Neural progenitor cell (in vitro differentiated cells): ENCODE measurements at places on chromosomes 7 and 10. TPM values are rescaled to one million over a fixed set of nuclear protein-coding genes. Genes with fewer than 3 reads are reported as not detected.

Gene UPK3B
- 0.12 TPM in 1 of 2 replicates, not detected in the other for total RNA-seq

Gene VSTM4
- 0.92 and 1.2 TPM in 2 replicates for total RNA-seq

- DNase-seq: peak; percentile 73
- no peak within 1 kb of the TSS for H3K27ac ChIP-seq
- H3K27me3 ChIP-seq: peaks cover 26% of the 10 kb centered on the region
- H3K4me1 ChIP-seq: no peaks in the 10 kb centered on the region
Observed at GRCh38 chr7:120272701-120273475, at the start of gene KCND2. KCND2 (plus strand) TSS chr7:120273175.

- peaks cover 8% of the 10 kb centered on the region for H3K4me1 ChIP-seq
- no peak for DNase-seq
- H3K27ac ChIP-seq: no peak overlapping the region
Observed at GRCh38 chr7:139049936-139050335, 14.1 kb upstream of the ZC3HAV1L start.

DNA sequence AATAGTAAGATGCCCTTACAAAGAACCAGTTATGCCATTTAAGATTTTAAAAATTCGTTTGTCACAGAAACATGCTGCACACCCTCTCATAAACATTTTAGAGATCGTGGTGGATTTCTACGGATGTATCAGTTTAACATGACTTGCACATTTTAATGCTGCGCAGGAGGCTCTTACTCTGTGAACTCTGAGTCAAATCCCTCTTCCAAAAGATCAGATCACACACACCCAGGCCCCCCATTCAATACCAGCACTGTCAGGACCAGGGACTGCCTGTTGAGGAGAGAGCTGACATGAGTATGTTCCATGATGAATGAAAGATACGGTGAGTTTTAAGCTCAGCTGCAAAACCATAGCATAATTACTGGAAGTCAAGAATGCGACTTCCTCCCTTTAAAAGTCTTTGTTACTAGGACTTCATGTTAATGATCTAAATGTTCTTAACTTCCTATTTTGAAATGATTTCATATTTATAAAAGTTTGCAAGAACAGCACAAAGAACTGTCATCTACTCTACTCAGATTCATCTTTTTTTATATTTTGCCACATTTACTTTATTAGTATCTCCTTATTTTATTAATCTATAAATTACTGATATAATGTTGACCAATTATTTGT, 500.2 kb downstream of the GLRX3 start:
- no peak overlapping the region for H3K27ac ChIP-seq
- no peak overlapping the region for H3K4me3 ChIP-seq
- H3K27me3 ChIP-seq: no peaks in the 10 kb centered on the region
- no peaks in the 10 kb centered on the region for H3K36me3 ChIP-seq
- no peak for DNase-seq
- no peaks in the 10 kb centered on the region for H3K4me1 ChIP-seq

- H3K36me3 ChIP-seq: peaks cover 7% of the 10 kb centered on the region
- no peak overlapping the region for H3K27ac ChIP-seq
- H3K27me3 ChIP-seq: no peaks in the 10 kb centered on the region
- H3K4me1 ChIP-seq: peaks cover 19% of the 10 kb centered on the region
- peak overlapping the region; percentile 91 for H3K4me3 ChIP-seq
Observed at GRCh38 chr7:30596014-30596641, 1.4 kb downstream of the GARS1 start.

DNA sequence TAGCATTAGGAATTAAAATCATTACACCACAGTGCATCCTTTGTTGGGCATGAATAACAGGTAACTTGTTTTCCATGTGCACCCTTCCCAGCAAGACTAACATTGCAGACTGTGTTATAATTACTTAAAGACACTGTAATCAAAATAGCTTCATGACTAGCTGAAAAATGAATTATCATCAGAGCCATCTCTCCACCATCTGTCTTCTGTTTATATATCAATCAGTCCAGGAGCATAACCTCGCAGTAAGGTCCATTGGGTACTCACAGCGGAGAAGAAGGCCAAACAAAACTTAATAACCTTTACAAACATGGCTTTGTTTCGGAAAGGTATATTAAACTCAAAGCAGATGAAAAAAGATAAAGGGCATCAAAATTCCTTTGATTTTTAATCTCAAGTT, 90.6 kb downstream of the ODAD2 start:
- no peak for DNase-seq
- H3K27ac ChIP-seq: no peak overlapping the region
- H3K4me1 ChIP-seq: peaks cover 33% of the 10 kb centered on the region
- H3K27me3 ChIP-seq: no peaks in the 10 kb centered on the region

DNA sequence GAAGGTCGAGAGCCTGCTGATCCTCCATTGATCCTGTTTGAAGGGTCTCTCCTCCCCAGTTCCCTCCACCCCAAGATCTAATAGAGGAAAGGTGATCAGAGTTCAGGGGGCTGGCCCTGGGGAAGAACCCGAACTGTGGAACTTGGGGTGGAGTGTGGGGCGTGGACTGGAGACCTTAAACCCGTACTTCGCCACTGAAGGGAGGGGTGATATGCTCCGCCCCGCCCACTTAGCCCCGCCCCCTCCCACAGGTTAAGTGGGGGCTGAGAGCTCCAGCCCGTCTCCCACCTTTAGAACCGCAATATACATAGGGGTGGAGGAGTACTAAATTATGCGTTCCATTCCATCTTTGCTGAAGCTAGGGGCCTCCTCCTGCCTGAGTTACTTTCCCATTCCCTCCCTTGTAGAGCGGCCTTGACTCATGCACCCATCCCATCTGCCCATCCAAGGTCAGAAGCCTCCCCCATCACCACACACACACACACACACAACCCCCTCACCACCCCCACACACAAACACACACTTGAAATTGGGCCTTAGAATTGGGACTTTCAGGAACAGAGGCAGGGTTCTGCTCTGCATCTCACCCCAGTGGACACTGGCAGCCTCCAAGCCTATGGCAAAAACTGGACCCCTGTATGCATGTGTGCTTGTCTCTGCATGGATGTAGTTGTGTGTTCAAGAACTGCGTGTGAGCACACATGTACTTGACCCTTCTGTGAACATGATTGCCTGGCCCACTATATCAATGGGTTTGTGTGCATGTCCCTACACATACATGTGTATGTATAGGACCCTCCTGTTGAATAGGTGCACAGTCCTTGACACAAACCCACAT, 991 bp downstream of the SEMA4G start:
- H3K27ac ChIP-seq: no peak overlapping the region
- peak; percentile 42 for DNase-seq
- peaks cover 13% of the 10 kb centered on the region for H3K4me1 ChIP-seq
- H3K36me3 ChIP-seq: no peaks in the 10 kb centered on the region
- H3K27me3 ChIP-seq: peaks cover 20% of the 10 kb centered on the region
- H3K4me3 ChIP-seq: peak overlapping the region; percentile 69

DNA sequence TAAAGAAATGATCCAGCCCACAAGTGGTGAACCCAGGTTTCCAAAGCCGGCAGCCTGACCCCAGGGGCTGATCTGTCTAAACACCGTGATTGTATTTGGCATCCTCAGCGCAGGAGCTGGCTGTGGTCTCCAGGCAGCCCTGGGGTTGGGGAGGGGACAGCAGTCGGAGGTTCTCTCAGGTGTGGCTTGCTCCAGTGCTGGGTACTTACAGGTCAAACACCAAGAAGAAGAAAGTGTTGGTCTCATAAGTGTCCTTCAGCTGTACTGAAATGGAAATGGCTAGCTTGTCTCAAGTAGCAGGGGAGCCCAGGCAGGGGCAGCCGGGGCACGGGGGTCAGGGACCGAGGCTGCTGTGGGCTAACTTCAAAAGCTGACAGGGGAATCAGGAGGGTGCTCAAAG, 6.0 kb downstream of the PHKG1 start:
- no peak overlapping the region for H3K27ac ChIP-seq
- H3K4me1 ChIP-seq: no peaks in the 10 kb centered on the region
- no peak for DNase-seq

- no peaks in the 10 kb centered on the region for H3K27me3 ChIP-seq
- no peak overlapping the region for H3K4me3 ChIP-seq
- DNase-seq: no peak
- no peaks in the 10 kb centered on the region for H3K36me3 ChIP-seq
- no peaks in the 10 kb centered on the region for H3K4me1 ChIP-seq
- no peak overlapping the region for H3K27ac ChIP-seq
Observed at GRCh38 chr10:132468216-132468615, 69.4 kb upstream of the INPP5A start.

DNA sequence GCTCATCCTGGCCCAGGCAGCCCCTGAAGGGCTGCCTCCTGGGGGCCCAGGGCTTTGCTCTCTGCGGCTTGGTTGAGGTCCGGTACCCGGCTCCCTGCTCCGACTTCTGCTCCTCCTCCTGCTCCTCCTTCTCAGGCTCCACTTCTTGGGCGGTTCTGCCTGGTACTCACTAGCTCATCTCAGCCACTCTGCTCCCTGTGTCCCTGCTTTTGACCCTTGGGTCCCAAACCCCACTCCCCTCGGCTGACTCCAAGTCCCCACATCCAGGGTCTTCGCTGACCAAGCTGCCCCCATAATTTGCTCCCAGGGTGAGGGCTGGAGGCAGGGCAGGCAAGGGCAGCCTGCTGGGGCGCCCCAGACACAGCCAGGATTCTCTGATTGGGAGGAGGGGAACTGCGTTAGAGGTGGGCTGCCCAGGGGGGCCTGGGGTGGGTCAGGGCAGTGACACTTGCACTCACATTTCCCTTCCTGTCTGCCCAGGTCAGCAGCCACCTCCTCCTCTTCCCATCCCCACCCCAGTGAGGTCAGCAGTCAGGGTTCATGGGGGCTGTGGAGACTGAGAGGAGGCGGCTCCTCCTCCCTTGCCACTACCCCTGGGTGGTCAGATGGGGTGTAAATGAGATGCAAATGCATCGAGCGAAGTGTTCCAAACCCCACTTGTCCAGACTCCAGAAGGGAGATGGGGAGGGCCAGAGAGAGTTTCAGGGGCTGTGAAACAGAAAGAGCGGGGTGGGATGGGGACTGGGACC, 2.2 kb downstream of the SMARCD3 start:
- H3K4me3 ChIP-seq: peak overlapping the region; percentile 56
- H3K27me3 ChIP-seq: peaks cover 70% of the 10 kb centered on the region
- H3K4me1 ChIP-seq: peaks cover 59% of the 10 kb centered on the region
- peak; percentile 36 for DNase-seq
- no peaks in the 10 kb centered on the region for H3K36me3 ChIP-seq
- H3K27ac ChIP-seq: no peak overlapping the region

- no peak overlapping the region for H3K27ac ChIP-seq
- H3K4me1 ChIP-seq: peaks cover 6% of the 10 kb centered on the region
- no peak for DNase-seq
- H3K27me3 ChIP-seq: no peaks in the 10 kb centered on the region
Observed at GRCh38 chr10:3907514-3907913, 122.5 kb upstream of the KLF6 start.

DNA sequence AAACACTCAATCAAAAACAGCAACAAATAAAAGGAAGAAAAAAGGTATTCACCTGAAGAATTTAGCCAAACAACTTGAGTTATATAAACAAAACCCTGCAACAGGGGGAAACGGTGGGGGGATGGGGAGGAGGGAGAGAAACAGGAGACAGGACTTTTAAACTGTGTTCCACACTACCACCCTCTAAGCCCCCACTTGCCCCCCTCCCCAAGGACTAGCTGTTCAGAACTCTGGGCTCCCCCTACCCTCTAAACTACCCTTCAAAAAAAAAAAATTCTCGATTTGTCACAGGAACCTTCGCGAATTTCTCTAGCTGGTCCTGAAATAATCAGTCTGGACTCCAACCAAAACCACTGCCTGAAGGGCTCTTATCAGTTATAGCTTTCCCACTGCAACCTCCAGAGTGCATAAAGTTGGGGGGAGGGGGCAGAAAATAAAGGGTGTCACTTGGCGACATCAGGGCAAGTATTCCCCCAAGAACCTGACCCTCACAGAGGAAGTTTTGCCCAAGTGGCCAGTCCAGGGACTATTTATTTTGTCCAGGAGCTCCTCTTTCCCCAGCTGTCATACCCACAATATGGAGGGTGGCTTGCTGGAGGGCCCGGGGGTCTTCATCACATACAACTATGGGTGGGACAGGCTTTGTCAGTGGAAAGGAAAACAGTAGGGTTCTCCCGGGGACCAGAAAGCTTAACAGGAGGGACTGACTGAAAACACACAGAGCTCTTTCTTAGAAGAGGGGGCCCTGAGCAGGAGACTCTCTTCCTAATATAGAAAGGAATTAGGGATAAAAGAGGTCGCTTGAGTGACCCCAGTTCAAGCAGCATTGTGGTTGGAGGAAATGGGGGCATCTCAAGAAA, 1.3 kb downstream of the UBE2H start:
- peak; percentile 47 for DNase-seq
- H3K27ac ChIP-seq: peak overlapping the region; percentile 99
- peaks cover 2% of the 10 kb centered on the region for H3K36me3 ChIP-seq
- peak overlapping the region; percentile 98 for H3K4me3 ChIP-seq
- no peaks in the 10 kb centered on the region for H3K27me3 ChIP-seq
- peaks cover 22% of the 10 kb centered on the region for H3K4me1 ChIP-seq

- H3K27ac ChIP-seq: no peak overlapping the region
- no peaks in the 10 kb centered on the region for H3K27me3 ChIP-seq
- DNase-seq: no peak
- H3K4me3 ChIP-seq: no peak overlapping the region
- H3K36me3 ChIP-seq: no peaks in the 10 kb centered on the region
Observed at GRCh38 chr7:156668130-156668741, 27.7 kb downstream of the RNF32 start.

GRCh38 chr7:151672716-151673115, 153.0 kb upstream of the RHEB start:
- no peak overlapping the region for H3K4me3 ChIP-seq
- H3K36me3 ChIP-seq: no peaks in the 10 kb centered on the region
- H3K4me1 ChIP-seq: peaks cover 11% of the 10 kb centered on the region
- no peak overlapping the region for H3K27ac ChIP-seq
- H3K27me3 ChIP-seq: no peaks in the 10 kb centered on the region

- no peak overlapping the region for H3K4me3 ChIP-seq
- H3K27me3 ChIP-seq: peaks cover 3% of the 10 kb centered on the region
- no peak overlapping the region for H3K27ac ChIP-seq
- H3K36me3 ChIP-seq: no peaks in the 10 kb centered on the region
- no peak for DNase-seq
Observed at GRCh38 chr10:1641402-1641801, 95.9 kb downstream of the ADARB2 start.

GRCh38 chr10:118216020-118216419, 126.1 kb downstream of the FAM204A start:
- no peaks in the 10 kb centered on the region for H3K27me3 ChIP-seq
- no peak overlapping the region for H3K4me3 ChIP-seq
- DNase-seq: no peak
- no peak overlapping the region for H3K27ac ChIP-seq
- peaks cover 9% of the 10 kb centered on the region for H3K4me1 ChIP-seq

DNA sequence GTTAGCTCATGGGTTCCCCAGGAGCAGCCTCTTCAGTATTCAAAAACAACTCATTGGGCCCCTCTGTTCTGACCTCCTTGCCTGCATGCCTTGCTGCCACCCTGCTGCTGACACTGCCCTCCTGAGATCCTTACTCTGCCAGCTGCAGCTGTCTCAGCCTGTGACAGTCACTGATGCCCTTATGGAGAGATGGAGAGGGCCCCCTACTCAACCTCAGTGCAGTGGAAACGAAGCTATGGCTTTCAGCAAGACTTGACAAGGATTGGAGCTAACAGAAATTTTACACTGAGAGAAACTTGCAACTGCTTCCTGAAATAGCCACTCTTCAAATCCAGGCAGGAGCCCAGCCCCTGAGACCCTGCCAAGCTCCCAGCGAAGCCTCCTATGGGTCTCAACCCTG, 678.3 kb upstream of the C7orf33 start:
- H3K27ac ChIP-seq: no peak overlapping the region
- no peak overlapping the region for H3K4me3 ChIP-seq
- DNase-seq: no peak
- no peaks in the 10 kb centered on the region for H3K27me3 ChIP-seq
- H3K36me3 ChIP-seq: no peaks in the 10 kb centered on the region
